ENCODE measurements at places on chromosomes 11 and 22.

DNA sequence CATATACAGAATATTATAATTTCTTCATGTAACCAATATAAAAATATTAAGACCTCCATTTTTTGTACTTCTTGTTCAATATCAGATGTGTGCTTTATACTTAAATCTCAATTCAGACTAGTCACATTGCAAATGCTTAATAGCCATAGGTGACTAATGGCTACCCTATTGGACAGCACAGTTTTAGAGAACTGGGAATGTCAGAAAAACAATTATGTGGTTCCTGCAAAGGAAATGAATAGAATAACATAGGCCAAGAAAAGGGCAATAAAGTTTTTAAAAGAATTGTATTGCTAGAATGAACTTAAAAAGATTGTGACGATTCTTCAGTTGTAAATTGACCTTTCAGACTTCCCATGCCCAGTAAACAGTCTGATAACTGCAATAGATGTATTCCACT is 843.0 kb downstream of the METTL15 start:
- no peak for DNase-seq

GRCh38 chr11:77374108-77374507 is 72.6 kb upstream of the GDPD4 start:
- DNase-seq = no peak

GRCh38 chr11:69078930-69079605 is 30.3 kb downstream of the TPCN2 start:
- DNase-seq = no peak

DNA sequence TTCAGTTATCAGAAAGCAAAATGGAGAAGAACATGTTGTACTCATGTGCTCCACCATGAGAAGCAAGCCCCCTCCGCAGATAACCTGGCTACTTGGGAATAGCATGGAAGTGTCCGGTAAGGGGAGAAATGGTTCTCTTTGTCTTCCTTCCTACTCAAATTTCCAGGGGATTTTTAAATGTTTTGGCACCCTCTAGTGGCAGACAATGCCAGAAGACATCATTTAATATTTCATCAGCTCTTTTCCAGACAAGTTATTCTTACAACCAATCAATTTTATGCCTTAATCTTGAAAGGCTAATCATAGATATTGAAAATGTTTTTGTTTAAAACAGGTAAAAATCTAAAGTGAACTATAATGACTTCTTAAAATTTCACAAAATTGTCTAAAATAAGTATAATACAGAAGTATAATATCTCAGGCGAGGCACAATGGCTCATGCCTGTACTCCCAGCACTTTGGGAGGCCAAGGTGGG is 15.7 kb downstream of the CRTAM start:
- no peak for DNase-seq

DNA sequence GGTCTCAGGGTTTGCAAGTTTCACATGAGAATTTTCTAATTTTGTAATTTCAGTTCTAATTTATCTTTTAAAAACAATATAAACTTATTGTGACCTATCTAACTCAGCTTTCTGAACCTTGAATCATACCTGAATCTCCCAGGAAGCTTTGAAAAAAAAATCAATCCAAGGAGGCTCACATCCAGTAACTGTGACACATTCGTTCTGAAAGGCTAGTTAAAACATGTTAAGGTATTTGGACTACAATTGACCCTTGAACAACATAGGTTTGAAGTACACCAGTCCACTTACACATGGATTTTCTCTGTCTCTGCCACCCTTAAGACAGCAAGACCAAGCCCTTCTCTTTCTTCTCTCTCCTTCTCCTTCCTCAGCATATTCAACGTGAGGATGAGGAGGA is 40.0 kb downstream of the DDI1 start:
- no peak for DNase-seq

DNA sequence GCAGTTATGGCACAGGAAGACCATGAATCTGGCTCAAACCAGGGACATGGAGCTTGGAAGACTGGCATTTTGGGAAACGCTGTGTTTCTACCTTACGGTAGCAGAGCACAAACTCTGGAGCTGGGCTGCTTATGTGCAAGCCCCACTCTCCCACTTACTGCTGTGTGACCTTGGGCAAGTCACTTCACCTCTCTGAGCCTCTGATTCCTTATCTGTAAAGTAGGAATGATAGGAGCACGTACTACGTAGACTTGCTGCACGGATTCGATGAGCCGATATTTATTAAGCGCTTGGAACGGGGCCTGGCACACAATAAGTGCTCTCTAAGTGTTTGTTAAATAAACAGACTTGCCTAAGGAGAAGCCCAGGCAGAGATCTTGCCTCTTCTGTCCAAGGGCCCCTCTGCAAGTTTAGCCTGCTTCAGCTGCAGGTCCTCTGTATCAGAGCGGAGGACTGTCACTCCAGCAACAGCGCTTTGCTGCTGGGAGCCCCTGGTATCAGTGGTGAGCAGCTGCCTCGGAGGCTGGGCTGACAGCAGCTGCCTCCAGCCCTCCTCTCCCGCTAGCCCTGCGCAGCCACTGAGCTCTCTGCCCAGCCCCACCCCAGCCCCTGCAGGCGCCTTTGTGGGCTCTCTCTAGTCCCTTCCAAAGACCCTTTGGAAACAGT is 96.9 kb upstream of the ANO1 start:
- DNase-seq = no peak

GRCh38 chr11:109120341-109120740 is 301.6 kb upstream of the C11orf87 start:
- DNase-seq = no peak

DNA sequence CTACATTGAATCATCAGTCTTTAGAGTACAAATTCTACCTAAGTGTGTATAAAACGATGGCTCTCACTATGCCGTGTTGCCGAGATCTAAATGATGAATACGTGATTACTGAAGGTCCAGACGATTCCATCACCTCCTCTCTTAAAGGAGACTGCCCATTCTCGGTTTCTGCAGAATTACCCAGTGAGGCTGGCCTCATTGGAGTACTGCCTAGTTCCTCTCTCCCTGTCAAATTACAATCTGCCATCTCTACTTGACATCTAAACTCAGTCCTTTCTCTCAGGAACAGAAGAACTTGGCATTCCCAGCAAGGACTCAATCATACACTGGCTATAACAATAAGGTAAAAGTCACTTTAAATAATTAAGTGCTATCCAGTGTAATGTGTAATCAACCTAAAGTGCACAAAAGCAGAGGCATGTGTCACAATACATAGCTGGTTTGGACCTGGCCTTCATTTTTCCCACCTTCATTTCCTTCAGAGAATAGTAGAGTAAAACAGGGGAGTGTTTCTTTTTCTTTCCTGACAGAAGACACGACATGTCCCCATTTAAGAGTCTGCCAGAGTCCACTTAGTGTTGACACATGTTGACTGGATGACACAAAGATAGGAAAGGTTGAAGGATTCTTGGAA is 634.1 kb downstream of the LRRC4C start:
- DNase-seq = no peak

DNA sequence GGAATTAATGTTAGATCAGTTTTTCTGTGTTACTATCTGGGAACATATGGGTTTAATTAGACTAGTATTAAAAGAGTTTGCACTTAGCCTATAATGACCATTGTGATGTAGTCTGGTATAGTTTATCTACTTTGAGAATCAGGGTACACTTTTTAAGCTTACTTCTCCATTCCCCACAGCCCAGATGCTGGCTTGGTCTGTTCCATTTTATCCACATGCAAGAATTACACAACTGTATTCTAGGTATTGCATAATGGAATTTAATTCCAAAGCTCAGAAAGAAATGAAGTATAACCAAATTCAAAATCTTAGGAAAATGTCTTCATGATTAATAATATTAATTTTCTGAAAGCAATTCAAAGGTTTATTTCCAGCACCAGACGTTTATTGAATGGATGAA is 122.2 kb upstream of the PDGFD start:
- no peak for DNase-seq

Data from stimulated activated CD4-positive, alpha-beta T cell treated with anti-CD3 and anti-CD28 coated beads, Interleukin-1b, Interleukin-23, amount 100 ng/mL, for 1 hour (primary cell).